NCI-H1092 treated with DMSO at 0.1 percent for 48 hours (cell line): ENCODE measurements at places on chromosomes 3 and 15.
A peak's percentile ranks its signal among the peaks of the same experiment; 100 is the strongest.

DNA sequence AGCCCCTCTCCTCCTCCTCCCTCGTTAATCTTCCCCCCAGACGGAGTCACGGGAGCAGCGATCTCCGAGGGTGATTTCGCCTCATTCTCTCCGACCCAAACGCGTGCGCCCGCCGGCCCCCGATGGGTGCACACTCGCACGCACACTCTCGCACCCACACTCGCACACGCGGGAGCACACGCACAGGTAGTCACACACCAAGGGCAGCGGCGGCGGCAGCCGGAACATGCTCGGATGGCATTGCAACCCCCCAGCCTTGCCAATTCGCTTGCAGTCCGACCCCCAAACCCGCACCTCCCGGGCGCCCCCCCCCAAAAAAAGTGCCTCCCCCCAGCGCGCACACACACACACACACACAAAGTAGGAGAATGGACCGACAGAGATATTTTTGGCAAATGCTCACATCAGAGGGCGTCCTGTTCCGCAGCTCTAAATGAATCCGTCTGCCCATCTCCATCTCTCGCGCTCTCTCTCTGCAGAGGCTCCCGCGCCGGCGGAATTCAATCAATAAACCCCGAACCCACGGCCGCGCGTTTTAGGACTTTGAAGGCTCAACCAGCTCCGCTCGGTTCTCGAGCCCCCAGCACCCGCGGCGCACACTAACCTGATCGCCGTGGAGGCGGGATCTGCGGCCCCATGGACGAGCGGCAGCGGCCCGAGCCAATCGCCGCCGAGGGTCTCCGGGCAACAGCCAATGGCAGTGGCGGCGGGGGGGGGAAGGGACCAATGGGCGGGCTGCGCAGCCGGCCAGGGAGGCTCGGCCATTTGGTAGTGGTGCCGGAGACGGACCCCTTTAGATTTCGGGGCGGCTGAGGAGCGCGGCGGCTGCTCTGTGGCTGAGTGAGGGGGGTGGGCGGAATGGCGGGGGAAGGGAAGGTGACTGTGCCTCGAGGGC, at the start of gene ANP32A:
Gene ANP32A (minus strand): TSS at position 601 of the 895 bp plus-strand sequence. CDS start 144 bp downstream, at position 457.
- DNase-seq = peak; percentile 88

GRCh38 chr3:133881939-133882825, 13.5 kb downstream of the RAB6B start:
- DNase-seq = no peak

DNA sequence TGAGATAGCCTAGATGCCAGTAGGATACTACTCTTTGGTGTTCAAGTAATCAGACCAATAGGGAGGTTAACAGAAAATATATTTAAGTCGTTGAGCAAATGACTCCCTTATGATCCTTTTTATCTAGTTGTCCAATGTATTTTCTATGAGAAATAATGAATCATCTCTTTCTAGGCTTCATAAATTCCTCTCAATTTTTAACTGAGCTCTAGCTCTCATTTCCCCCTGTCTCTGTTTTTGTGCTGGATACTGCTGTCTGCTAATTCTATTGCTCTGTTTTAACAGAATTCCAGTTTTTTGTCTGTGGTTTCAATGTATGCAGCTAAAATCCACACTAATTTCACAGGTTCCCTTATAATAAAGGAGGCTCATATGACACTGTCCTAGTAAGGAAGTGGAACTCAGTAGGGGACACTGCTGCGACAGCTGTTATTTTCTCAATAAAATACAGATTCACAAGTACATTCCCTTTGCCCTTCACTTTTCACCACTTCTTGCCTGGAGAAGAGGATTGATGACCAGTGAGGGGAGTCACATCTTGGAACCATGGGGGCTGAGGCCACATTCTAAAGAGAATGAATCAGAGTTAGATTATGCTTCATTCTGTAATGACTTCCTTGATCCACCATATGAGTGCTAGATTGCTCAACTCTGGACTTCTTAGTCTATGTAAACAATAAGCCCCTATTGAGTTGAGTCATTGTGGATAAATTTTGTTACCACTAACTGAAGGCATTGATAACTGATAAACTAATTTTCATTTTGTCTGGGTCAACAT, 558.7 kb upstream of the KCNMB2 start:
- DNase-seq = no peak

- DNase-seq = no peak
Observed at GRCh38 chr3:82067420-82067819, 306.0 kb upstream of the GBE1 start.

GRCh38 chr15:78408355-78408640, 29.7 kb upstream of the IREB2 start:
- DNase-seq = no peak

- no peak for DNase-seq
Observed at GRCh38 chr15:61605343-61605742, 376.2 kb upstream of the RORA start.

- DNase-seq = no peak
Observed at GRCh38 chr3:61617041-61617440, 55.7 kb downstream of the PTPRG start.

GRCh38 chr3:151912028-151912427, 38.6 kb downstream of the SUCNR1 start:
- no peak for DNase-seq

DNA sequence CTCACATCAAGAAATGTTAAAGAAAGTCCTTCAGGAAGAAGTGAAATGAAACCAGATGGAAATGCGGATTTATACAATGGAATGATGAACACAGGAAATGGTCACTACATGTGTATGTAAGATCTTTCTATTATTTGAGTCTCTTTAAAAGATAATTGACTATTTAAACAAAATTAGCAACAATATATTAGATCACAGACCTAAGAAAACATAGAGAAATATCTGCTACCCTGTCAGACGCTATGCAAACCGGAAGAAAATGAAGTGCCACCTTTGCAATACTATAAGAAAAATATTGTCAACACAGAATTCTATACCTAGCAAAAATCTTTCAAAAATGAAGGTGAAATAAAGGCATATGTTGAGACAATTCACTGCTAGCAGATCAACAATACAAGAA, 17.2 kb downstream of the RAB6B start:
- DNase-seq = no peak

DNA sequence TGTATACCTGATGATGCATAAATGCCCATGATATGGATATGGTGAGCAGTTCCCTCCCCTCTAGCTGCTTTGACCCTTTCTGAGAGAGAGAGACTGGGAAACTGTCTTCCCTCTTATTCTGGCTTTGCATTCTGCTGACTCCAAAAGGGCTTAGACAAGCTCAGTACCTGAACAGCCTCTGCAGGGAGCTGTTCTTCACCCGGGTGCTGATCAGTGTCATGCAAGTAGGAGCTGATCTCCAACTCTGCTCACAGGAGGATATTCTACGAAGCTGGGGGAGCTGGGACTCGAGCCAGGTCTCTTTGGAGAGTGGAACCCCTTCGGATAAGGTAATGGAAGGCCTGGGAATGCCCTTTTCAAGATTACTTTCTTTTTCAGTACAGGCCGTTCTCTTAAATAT, 237.1 kb downstream of the RYR3 start:
- DNase-seq = no peak

DNA sequence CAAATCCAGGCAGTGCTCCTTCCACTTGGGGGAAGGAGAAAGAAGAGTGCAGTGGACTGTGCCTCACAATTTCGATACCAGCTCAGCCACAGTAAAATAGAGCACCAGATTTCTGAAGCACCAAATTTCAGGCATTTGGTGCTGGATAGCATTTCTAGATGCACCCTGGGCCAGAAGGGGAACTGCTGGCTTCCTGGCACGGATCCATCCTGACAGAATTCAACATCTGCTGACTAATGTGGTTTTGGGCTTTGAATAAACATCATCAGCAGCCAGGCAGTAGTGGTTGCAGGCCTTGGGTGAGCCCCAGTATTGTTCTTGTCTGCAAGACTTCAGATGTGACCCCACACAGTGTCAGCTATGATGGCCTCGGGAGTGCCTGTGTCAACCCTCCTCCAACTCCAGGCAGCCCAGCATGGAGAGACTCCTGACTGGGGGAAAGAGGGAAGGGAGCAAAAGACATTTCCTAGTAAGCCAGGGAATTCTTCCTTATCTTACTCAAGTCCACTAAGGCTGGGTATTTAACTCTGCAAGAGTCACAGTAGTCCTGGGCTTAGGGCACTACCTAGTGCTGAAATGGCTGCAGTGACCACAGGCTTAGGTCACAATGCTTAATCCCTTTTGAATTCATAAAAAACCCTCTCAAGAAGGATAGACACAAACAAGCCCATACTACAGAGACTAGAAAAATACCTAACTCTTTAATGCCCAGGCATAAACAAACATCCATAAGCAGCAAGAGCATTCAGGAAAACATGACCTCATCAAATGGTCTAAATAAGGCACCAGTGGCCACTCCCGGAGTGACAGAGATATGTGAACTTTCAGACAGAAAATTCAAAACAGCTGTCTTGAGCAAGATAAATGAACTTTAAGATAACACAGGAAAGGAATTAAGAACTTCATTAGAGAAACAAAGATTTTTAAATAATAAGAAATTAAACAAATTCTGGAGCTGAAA, 74.7 kb downstream of the SPATA16 start:
- DNase-seq = peak; percentile 12

DNA sequence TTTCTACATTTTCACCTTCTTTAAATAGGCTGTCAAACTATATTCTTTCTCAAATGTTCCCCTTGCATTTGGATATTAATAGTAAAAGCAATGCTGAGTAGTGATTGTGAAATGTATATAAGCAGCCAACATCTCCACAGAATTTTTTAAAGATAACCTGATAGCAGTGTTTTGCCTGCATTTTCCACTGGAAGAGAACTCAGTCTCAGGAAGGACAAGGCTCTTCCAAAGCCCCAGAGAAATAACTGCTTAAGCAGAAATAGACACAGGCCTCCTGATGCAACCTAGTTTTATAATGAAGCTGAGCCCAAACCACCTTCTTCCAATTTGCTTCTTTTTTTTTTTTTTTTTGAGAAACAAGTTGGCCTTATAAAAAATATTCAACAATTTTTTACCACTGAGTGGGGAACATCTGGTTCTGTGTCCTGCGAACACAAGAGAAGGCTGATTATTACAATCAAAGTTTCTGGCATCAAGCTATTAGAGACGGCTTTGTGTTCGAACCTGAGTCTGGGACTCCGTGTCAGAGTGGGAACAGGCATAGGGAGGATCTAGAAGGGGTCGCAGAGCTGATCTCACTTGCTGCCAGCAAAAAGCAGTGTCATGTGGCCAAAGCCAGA, 332.5 kb upstream of the TBL1XR1 start:
- DNase-seq = no peak

- DNase-seq = no peak
Observed at GRCh38 chr15:63380808-63381282, 801 bp downstream of the CA12 start.

DNA sequence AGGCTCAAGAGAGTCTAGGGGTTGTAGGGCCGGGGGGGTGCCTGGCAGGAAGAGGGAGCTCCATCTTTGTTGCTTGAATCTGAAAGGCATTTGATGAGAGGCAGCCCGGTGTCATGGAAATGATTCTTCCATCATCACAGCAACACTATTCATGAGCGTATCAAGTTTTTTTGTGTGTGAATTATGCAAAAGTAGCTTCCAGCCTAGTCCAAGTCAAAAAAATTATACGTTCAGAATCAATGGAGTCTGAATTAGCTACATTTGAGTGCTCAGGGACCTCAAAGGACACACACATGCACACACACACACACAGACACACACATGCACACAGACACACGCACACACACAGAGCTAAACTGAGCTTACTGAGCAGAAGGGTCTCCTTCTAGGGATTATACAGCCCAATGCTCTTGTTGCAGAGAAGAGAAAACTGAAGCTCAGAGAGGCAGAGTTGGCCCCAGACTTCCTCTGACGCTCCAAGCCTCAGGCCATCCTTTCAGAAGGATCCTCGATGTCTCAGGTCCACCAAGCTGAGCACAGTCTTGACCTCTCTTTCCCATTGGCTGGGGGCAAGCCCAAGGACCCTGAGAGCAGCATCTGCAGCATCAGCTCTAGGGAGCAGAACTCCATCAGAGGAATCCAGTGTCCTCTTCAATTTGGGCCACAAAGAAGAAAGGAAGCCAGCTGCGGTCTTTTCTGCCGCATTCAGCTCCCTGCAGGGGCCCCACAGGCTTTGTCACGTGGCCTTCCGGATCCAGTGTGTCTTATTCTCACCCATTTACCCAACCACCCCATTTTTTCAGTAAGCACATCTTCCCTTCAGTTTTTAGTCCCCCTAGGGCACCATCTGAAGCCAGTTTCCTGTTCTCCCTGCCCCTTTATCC, 228.0 kb downstream of the UACA start:
- DNase-seq = no peak

GRCh38 chr3:94402126-94402525, 339.3 kb downstream of the NSUN3 start:
- DNase-seq = no peak

DNA sequence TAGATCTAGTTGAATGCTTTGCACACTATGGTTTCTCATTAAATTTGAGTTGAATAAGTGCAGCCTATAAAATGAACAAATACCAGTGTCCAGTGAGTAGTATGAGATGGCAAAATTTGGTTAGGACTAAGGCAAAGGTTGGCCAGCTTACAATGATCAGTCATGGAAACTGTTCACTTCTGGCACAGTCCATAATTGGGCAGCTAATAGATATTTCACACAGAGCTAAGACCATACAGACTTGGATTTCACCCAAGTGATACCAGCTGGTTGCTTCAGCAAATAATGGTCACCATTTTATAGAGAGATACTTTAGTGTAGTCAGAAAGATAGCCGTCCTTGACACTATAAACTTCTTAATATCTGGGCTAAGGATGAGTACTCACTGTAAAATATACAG, 15.7 kb downstream of the GAP43 start:
- DNase-seq = peak; percentile 69

DNA sequence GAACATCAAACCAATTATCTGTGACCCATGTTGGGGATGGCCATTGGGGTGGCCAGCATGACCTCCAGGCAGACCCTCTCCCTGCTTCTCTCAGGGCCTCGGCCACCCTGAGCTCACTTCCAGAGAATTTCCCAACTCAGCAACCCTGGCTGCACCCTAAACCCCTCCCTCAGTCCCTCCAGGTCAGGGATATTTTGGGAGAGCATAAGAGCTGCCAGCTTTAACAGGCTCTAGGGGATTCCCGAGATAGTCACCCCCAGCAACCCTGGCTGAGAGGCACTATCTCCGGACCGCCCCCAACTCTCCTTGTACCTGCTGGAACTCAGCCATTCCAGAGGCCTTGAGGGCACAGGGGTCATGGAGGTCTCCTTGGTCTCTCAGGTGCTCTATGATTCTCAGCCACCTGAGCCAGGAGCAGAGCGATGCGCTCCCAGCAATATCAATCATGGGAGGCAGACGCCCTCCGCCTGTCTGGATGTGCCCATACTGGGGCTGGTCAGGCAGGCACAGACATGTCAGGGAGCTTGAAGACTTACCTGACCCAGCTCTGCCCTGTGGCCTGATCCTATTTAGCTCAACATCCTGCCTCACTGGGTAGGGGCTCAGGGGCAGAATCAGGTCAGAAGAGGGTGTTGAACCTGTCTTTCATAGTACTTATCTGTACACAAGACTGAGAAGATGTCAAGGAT, 34.9 kb upstream of the CILP start:
- DNase-seq = no peak
